ENCODE measurements at places on chromosomes 11 and 22. TPM values are rescaled to one million over a fixed set of nuclear protein-coding genes. Genes with fewer than 3 reads are reported as not detected.

The CCDC116 gene
- total RNA-seq = 0.06 TPM

The GSTT2 gene
- not detected for total RNA-seq

The CHST1 gene
- total RNA-seq = 1.7 TPM

The SCUBE1 gene
- 0.14 TPM for total RNA-seq

The KRTAP5-8 gene
- not detected for total RNA-seq

The OR51L1 gene
- not detected for total RNA-seq

The KRTAP5-11 gene
- not detected for total RNA-seq

The HBB gene
- not detected for total RNA-seq

The SWAP70 gene
- 28.9 TPM for total RNA-seq

The P2RY6 gene
- 14.0 TPM for total RNA-seq

The CREB3L1 gene
- total RNA-seq = 5.4 TPM

The LUZP2 gene
- not detected for total RNA-seq

The CBLIF gene
- not detected for total RNA-seq

The ARHGEF17 gene
- 11.5 TPM for total RNA-seq

The GLB1L2 gene
- total RNA-seq = 1.9 TPM

The PYGM gene
- 0.54 TPM for total RNA-seq

The ZP1 gene
- 0.09 TPM for total RNA-seq

The JAML gene
- not detected for total RNA-seq

The SLC17A6 gene
- total RNA-seq = not detected

The TMEM191C gene
- 0.98 TPM for total RNA-seq

The PRRG4 gene
- 0.57 TPM for total RNA-seq

The PKDREJ gene
- not detected for total RNA-seq

The POU2AF1 gene
- not detected for total RNA-seq

The MEI1 gene
- total RNA-seq = not detected

The C11orf52 gene
- total RNA-seq = not detected

The LSP1 gene
- total RNA-seq = 1.6 TPM

The ZFP91 gene
- 40.3 TPM for total RNA-seq

The APOA4 gene
- not detected for total RNA-seq

The TSSK2 gene
- not detected for total RNA-seq

The MFRP gene
- not detected for total RNA-seq

The PLAAT2 gene
- total RNA-seq = 0.60 TPM

The SNX32 gene
- 0.06 TPM for total RNA-seq

The KBTBD3 gene
- 1.3 TPM for total RNA-seq

The SLC22A6 gene
- not detected for total RNA-seq

The EXPH5 gene
- 0.02 TPM for total RNA-seq

The FREY1 gene
- 0.25 TPM for total RNA-seq

The PDGFB gene
- 4.2 TPM for total RNA-seq

The MOV10L1 gene
- total RNA-seq = not detected

The GVQW3 gene
- 1.2 TPM for total RNA-seq

The GGTLC2 gene
- not detected for total RNA-seq

The DEUP1 gene
- total RNA-seq = not detected

The METTL15 gene
- total RNA-seq = 8.3 TPM

The PLAAT4 gene
- total RNA-seq = 2.2 TPM

The ARHGAP32 gene
- 4.5 TPM for total RNA-seq

The SF3A1 gene
- total RNA-seq = 62.3 TPM

The SPON1 gene
- total RNA-seq = not detected

Measured in A549 treated with CORT108297 at 1 μM for 4 hours (cell line).